ENCODE measurements at places on chromosomes 5 and 9.
A peak's percentile ranks its signal among the peaks of the same experiment; 100 is the strongest.

- no peak for DNase-seq
Observed at GRCh38 chr9:13186774-13187173, 92.7 kb downstream of the MPDZ start.

DNA sequence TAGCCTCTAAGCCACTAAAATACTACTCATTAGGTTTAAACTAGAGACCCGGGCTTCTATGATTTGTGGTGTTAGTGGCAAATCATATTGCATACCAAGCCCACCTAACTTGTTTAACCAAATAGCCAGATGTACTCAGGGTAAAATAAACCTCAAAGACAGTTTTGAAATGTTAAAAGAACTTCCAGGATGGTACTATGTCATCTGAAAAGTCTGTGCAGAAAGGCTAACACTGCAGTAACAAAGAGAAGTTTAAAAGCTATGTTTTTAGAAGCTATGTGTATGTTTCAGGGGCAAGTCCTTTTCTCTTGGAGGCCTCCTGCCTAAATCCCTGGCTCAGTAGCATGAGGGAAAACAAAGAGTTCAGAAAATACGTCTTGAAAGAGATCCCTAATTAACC is 84.9 kb upstream of the IL7R start:
- DNase-seq = no peak

DNA sequence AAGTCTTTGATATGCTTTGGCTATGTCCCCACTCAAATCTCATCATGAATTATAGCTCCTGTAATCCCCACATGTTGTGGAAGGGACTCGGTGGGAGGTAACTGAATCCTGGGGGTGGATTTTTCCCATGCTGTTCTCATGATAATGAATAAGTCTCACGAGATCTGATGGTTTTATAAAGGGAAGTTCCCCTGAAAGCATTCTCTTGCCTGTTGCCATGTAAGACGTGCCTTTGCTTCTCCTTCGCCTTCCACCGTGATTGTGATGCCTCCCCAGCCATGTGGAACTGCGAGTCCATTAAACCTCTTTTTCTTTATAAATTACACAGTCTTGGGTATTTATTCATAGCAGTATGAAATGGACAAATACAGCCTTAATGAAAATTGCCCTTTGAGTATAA is 44.7 kb upstream of the ICE1 start:
- DNase-seq = no peak

- DNase-seq = no peak
Observed at GRCh38 chr9:12716823-12717600, 23.8 kb downstream of the TYRP1 start.

GRCh38 chr5:113520429-113520828 is 6.9 kb downstream of the YTHDC2 start:
- DNase-seq = peak; percentile 53

GRCh38 chr5:142617416-142618129 is 68.3 kb downstream of the FGF1 start:
- DNase-seq = no peak

DNA sequence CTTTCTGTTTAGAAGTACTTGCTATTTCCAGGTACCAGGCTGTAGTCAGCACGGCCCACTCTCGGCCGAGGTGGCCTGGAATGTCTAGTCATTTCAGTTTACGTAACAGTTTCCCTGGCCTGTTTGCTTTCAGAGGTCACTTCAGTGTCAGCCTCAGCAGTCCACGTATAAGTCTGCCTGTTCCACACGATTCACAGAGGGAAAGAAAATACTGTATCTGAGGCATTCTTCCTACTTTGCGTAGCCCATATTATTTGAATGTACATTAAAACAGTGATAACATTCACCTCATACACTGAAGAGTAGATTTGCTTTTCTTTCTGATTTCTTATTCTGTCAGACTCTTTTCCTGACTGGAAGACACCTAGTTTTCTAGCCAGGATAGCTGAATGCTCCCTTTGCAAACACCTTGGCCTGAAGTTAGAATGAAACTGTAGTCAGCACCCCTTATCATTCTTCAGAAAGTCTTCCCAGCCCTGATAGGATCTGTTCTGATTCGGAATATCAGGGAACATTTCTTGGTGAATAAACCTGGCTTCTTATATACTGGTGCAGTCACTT is 140.9 kb downstream of the AOPEP start:
- peak; percentile 50 for DNase-seq

DNA sequence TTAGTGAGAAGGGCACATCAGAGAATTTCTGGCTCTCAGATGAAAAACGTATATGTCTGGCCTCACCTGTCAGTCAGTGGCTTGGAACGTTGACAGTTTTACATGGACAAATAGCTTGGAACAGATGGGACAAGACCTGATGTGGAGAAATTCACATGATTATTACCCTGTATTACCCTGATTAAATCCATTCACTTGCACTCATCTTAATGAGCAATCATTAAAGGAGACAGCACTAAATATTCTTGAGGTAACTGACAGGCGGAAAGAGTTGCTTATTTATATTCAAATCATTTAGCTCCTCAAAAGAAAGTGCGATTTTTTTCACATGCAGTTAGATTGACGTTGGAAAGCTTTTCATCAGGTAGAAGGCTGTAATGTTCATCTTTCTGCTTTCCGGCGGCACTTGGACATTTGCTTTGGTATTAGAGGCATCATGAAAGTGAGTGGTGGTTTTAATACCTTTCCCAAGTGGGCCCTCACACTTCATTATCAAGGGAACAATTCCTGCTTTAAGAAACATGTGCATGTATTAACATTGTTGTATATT is 11.7 kb upstream of the TAS2R1 start:
- DNase-seq = no peak

- DNase-seq = no peak
Observed at GRCh38 chr9:35158501-35159280, 3.1 kb upstream of the UNC13B start.

DNA sequence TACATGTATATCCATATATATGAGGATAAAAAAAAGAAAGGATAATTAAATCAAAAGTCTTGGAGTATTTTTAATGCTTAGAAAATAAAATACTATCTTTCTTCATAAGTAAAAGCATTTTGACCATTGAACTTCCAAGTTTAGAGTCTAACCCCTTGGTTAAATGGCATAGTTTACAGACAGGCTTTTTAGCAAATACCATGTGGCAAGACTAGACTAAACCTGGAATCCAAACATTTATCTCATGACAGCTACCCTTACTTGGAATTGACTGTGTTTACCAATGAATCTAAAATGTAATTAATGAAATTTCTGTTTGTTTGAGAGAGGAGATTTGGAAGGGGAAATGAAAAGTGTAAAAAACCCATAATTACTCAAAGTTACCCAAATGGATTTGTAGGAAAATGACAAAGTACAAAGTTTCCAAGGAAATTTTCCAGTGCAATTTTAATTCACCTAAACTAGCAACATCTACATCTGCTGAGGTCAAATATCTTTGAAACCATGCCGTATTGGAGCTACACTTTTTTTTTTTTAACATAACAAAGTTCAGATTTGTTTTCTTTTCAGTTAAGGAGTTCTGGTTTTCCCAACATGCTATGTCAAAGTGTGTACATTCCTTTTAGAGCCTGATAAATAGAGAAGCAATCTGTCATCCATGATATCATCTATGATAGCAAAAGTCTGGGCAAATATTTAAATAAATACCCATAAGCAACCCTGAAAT is 272.1 kb upstream of the DAB2 start:
- no peak for DNase-seq

DNA sequence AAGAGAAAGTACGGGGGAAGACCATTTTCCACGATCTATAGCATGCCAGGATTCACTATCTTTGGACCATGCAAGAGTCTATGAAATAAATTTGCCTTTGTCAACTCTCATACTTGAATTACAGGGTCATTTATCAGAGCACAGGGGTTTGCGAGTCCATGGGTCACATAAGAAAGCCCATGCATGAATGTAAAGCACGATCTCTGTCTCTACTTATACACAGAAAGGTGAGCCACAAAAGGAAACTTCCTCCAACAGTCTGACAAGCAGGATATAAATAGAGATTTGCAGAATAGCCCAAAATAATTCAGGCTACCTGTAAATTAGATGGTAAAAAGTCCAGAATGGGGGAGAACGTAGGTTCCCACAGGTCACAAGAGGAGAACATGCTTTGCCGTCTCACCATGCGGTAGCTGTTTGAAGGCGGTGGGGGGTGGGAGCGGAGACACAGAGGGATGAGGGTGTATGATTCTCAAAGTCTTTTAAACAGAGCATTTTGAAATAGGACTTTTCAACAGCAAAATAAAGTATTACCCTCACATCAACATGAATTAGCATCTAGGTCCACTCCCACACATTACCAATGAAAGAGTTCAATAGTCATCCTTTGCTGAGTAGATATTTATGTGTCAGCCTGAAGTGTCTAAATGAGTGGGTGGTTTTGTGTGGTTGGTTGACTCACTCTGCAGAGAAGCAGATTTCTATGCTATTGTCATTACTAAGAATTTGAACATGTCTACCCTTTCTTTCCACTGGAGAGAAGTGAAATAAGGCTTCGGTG is 279.7 kb downstream of the EBF1 start:
- peak; percentile 85 for DNase-seq

GRCh38 chr9:134440636-134441226 is 114.5 kb downstream of the RXRA start:
- DNase-seq = no peak

GRCh38 chr5:8727396-8727795 is 818.5 kb downstream of the SEMA5A start:
- DNase-seq = no peak

GRCh38 chr5:144644317-144644716 is 473.6 kb downstream of the KCTD16 start:
- no peak for DNase-seq

DNA sequence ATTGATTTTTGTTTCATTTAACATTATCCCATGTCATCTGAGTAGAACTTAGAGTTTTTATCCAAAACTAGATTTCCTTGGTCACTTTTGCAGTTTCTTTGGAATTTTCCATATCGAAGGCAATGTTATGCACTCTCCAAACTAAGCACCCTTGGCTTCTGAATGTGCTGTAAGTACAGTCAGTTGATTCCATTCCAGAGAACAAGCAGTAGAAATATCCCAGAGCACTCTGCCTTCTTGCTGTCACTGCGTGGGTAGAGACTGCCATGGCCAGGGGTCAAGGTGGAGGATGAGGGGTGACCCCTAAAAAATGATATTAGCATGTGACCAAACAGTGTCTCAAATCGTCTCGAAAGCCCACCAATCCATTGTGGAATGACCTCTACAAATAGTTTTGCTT is 36.2 kb downstream of the PIP5K1B start:
- no peak for DNase-seq

GRCh38 chr5:128825826-128826225 is 139.5 kb upstream of the SLC27A6 start:
- peak; percentile 67 for DNase-seq

All from fibroblast of upper back skin (primary cell).